Endothelial cell of umbilical vein (primary cell): ENCODE measurements at places on chromosomes 5 and 9. TPM values are rescaled to one million over a fixed set of nuclear protein-coding genes. Genes with fewer than 3 reads are reported as not detected.

NR5A1 gene
- polyA plus RNA-seq, result not detected in 2 replicates

MCIDAS gene
- polyA plus RNA-seq, result not detected in 2 replicates

IDNK gene
- 2.4 and 2.7 TPM in 2 replicates for polyA plus RNA-seq

CDKN2A gene
- 10.7 and 14.1 TPM in 2 replicates for polyA plus RNA-seq

GRCh38 chr9:137606734-137607138 is 1.2 kb downstream of the ARRDC1 start:
- DNase-seq, result no peak
- H3K27ac ChIP-seq, result no peak overlapping the region
- H3K4me3 ChIP-seq, result no peak overlapping the region
- H3K4me1 ChIP-seq, result peaks cover 5% of the 10 kb centered on the region
- H3K27me3 ChIP-seq, result no peaks in the 10 kb centered on the region

- DNase-seq, result peak; percentile 53
- H3K36me3 ChIP-seq, result no peaks in the 10 kb centered on the region
- no peak overlapping the region for H3K4me3 ChIP-seq
- H3K4me1 ChIP-seq, result peaks cover 26% of the 10 kb centered on the region
Observed at GRCh38 chr5:56129288-56129687, 103.8 kb downstream of the ANKRD55 start.
